ENCODE measurements at places on chromosomes 12 and 14.
A peak's percentile ranks its signal among the peaks of the same experiment; 100 is the strongest.

DNA sequence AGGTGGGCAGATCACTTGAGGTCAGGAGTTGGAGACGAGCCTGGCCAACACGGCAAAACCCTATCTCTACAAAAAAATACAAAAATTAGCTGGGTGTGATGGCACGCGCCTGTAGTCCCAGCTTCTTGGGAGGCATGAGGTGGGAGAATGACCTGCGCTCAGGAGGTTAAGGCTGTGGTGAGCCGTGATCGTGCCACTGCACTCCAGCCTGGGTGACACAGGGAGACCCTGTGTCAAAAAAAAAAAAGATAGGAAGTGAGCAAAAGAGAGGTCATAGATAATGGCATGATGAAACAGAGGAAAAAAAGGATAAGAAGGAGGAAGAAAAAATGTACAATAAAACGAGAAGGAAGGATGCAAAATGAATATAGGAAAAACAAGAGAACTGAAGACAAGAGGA, 159.5 kb downstream of the ETV6 start:
- DNase-seq = no peak

GRCh38 chr12:117646520-117646919, 285.1 kb upstream of the NOS1 start:
- DNase-seq = no peak

GRCh38 chr14:19729359-19729758, 14.0 kb upstream of the OR4Q3 start:
- no peak for DNase-seq

DNA sequence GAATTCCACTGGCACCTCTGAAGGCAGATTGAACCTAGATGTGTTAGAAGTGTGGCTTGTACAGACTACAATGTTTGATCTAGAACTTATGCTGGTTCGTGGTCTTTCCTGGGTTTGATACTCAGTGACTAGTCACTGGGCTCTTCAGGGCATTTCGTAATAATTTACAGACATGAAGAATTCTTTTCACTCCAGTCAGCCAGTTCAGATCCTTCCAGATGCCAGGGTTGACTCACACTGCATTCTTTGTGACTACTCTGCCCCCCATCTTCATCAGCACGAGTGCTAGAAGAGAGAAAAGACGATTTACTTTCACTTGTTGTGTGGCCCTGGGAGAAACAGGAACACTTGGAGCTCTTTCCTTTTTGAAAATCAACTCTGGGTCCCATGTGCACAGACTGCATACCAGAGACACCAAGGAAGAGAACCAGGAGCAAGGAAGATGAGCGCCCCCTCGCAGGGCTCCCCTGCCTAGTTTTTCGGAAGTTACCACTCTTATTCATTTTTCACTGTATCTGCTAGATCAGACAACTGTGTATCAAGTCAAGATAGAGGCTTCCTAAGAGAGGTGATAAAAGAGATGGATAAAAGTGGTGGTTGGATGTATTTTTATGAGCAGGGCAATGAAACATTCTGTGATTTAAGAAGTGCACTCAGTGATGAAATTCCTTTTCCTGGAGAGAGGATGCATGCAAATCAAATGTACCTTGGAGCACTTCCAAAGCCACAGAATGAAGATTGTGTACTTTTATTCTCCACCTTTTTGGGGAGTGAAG, 33.5 kb upstream of the EVL start:
- DNase-seq = no peak

- no peak for DNase-seq
Measured at GRCh38 chr14:54050759-54051158, 94.1 kb upstream of the BMP4 start.

DNA sequence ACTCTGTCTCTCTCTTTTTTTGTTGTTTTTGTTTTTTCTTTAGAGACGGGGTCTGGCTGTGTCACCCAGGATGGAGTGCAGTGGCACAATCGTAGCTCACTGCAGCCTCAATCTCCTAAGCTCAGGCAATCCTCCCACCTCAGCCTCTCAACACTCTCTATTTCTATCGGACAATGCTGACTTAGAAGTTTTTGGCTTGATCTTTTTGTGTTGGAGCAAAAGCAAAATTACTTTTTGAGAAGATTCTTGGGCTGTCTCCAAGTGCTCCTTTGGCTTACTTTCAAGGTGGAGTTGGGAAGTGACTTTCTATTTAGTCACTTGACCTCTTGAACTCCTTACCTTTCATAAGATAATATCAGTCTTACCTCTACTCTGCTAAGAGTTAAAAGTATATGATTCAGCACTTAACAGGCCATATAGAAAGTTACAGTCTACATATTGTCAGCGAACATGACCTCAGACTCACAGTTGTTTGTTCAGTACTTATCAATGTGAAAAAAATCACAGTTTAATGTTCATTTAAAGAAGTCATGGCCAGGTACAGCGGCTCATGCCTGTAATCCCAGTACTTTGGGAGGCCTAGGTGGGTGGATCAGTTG, 15.4 kb upstream of the MIA2 start:
- DNase-seq = no peak

GRCh38 chr14:55412676-55413075, 1.0 kb upstream of the ATG14 start:
- DNase-seq = no peak

DNA sequence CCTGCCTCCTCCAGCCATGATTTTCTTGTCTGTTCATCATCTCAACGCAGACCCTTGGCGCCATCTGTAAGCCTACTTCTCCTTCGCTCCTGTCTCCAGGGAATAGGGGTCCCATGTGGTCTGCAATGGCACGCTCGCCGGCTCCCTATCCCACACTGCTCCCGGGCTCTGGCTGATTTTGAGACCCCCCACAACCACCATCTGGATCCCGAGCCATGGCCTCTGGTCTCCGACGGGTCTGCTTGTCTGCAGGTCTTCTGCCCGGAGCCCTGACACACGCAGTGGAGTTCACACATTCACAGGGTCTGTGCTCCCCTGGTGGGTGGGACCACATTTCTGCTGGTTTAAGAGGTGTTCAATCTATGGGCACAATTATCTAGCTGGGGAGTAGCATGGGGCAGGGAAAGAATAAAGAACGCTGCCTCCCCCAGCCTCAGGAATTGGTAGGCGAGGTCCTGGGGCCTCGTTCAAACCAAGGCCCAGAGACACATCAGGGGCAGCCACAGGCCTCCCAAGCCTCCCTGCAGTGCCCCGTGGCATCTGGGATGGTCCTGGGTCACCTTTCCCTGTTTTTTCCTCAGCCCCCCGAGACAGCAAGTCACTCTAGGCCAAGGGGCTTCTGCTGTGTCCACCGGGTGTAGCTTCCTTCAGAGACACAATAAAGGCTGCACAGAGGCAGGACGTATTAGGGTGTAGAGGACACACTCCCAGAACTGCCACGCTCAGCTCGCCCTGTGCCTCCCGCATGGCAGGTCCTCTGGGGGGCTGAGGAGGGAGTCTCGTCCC, 21.5 kb downstream of the FZD10 start:
- DNase-seq = no peak

GRCh38 chr12:83040339-83040738, 353.6 kb downstream of the TMTC2 start:
- no peak for DNase-seq

GRCh38 chr14:56650048-56650447, 70.5 kb downstream of the TMEM260 start:
- no peak for DNase-seq

- DNase-seq = no peak
Measured at GRCh38 chr14:24990050-24990449, 59.9 kb downstream of the STXBP6 start.

DNA sequence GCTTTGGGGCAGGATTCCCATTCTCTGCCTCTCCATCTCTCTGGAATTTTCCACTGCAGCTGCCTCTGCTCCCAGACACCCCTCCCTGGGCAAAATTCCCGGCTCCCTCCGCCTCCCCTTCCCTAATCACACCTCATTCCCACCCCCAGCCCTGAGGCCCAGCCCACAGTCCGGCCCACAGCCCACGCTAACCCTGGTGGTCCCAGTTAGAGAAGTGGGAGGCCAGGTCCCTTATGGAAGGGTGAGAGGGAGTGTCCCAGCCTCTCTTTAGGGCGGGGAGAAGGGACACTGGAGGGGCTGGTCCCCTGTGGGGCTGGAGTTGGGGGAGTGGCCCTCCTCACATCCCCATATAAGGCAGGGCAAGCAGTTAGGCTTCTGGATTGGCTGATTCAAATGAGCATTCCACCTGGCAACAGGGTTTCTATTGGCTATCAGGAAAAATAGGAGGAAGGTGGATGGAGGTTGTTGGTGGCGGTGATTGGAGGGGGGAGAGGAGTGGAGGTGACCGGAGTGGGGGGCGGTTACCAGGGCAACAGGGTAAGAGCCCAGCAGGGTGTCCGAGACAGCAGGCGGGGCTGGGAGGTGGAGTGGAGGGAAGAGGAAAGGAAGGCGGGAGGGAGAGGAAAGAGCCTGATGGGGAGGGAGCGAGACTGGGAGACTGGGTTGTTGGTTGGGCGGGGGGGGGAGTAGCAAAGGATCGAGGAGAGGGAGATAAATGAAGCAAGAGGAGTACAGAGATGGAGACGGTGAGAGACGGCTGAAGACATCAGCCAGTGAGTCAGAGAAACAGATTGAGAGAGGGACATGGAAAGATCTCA, 1.9 kb upstream of the PTMS start:
- no peak for DNase-seq

GRCh38 chr12:70560671-70561070, 76.6 kb downstream of the PTPRB start:
- no peak for DNase-seq

- peak; percentile 13 for DNase-seq
Measured at GRCh38 chr12:14454098-14454907, 88.8 kb downstream of the ATF7IP start.

- no peak for DNase-seq
Measured at GRCh38 chr12:4932576-4932975, 22.9 kb downstream of the KCNA1 start.

- DNase-seq = no peak
Measured at GRCh38 chr14:97930166-97930565, 1133.0 kb downstream of the VRK1 start.

DNA sequence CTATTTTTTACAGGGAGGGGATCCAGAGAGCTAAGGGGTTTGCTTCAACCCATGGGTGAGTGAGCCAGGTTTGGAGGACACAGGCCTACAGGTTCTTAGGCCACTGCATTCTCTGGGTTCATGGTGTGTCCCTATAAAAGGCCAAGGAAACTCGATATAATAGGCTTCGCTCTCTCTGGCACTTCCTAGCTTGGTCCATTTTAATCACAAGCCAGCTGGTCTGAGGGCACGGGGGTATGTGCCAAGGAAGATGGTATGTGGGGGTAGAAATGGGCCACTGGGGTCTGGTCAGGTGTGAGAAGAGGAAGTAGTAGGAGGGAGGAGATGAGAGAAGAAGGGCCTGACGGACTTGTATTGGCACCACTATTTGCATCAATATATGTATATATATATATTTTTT, 4.9 kb downstream of the ETV6 start:
- no peak for DNase-seq

GRCh38 chr12:2290516-2291065, 237.8 kb downstream of the CACNA1C start:
- DNase-seq = no peak

GRCh38 chr12:2633825-2634200, 161.0 kb upstream of the FKBP4 start:
- DNase-seq = no peak

DNA sequence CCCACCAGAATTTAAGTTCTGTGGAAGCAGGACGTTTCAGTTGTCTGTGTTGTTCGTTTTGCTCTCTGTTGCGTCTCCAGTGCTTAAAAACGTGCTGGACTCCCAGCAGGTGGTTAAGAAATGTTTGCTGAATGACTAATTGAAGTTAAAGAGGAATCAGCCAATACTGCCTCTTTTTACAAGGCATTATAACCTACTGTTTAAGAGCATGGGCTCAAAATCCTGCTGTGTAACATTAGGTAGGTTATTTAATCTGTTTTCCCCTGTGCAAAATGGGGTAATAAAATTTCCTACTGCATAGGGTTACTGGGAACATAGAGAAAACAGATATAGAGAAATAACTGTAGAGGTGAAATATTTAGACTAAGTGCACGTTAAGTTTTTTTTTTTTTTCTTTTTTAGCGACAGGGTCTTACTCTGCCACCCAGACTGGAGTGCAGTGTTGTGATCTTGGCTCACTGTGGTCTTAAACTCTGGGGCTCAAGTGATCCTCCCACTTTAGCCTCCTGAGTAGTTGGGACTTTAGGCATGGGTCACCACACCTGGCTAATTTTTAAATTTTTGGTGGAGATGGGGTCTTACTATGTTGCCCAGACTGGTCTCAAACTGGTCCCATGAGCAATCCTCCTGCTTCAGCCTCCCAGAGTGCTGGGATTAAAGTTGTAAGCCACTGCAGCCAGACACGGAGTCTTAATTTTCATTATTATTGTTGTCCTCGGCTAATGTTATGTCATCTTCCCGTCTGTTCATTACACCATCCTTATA, 139.4 kb upstream of the PRICKLE1 start:
- DNase-seq = no peak
